ENCODE measurements at places on chromosomes 2 and 18.
A peak's percentile ranks its signal among the peaks of the same experiment; 100 is the strongest.

DNA sequence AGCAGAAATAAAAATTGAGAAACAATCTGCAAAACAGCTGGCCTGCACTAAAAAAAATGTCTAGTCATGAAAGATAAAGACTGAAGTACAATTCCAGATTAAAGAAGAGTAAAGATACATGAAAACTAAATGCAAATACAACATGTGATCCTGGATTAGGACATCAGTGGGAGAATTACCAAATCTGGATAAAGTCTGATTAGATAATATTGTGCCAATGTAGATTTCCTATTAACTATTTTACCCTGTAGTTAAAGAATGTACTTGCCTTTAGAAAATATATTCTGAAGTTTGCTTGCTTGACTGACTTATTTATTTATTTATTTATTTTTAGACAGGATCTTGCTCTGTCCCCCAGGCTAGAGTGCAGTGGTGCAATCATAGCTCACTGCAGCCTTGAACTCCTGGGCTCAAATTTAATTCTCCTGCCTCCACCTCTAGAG, 58.7 kb downstream of the ASXL2 start:
- DNase-seq = no peak

DNA sequence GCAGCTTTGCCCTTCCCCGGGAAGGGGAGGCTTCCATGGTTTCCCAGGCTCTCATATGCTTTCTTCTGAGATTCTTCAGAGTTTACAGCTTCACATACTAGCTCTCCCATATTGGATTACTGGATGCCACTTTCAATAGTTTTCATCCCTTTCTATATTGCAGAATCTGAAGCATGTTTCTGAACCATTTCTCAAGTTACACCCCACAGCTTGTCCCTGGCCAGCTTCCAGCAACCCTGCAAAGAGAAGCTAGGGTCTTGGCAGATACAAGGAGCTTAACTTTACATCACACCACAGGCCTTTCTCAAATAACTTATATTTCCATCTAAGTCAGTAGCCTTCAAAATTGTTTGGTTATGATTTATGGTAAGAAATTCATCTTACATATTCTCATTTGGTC, 39.6 kb downstream of the LHCGR start:
- no peak for DNase-seq

- peak; percentile 8 for DNase-seq
These were observed 68.3 kb upstream of the PPM1B start for GRCh38 chr2:44100351-44100750.

DNA sequence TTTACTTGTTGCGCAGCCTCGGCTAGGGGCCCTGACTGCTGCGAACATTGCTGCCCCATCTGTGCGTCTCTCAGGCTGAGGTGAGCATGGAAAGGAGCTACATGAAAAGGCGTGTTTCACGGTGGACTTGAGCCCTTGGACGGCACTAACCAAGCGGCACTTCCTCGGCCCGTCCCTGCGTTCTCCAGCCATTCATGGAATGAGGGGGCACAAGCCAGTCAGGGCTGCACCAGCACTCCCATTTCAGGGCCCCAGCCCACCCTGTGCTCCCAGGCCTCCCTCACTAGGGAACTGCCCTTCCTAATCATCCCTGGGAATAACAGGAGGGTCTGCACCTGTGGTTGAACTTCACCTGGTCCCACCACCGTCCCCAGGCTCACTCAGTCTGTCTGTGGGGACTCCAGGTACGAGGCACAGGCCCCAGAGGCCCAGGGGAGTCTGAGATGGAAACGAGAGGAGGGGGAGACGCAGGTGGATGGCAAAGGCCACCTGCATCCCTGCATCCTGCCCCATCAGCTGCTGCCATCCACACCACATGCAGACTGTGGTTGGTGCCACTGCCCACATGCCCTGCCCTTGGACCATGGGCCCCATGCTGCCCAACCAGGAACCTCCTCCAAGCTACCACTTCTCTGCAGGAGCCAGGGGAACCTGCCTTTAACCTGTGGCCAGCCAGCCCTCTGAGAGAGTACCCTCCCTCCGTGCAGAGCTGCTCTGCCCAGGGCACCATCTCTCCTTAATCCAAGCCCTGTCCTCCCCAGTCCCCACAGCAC, 99.7 kb downstream of the EIPR1 start:
- no peak for DNase-seq

GRCh38 chr18:24200494-24201290, 61.8 kb downstream of the CABYR start:
- no peak for DNase-seq

GRCh38 chr2:55169359-55169758, 62.7 kb downstream of the CLHC1 start:
- DNase-seq = no peak

DNA sequence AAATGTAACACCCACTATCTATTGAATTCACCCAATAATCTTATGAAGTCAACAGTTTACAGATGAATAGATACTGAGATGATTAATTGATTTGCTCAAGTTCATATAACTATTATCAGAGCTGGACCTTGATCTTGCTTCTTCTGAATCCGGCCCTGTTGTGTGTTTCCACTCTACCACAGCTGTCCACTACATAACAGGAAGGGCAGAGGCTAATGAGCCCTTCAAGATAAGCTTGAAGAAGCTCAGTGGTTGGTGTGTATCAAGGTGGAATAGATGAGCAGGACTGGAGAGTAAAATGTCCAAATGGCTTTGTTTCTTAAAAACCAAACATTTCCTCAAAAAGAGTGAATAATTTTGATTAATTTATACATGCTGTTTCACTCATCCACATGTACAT, 56.4 kb upstream of the ITGB6 start:
- no peak for DNase-seq
